ENCODE measurements at places on chromosomes 16 and 17.

DNA sequence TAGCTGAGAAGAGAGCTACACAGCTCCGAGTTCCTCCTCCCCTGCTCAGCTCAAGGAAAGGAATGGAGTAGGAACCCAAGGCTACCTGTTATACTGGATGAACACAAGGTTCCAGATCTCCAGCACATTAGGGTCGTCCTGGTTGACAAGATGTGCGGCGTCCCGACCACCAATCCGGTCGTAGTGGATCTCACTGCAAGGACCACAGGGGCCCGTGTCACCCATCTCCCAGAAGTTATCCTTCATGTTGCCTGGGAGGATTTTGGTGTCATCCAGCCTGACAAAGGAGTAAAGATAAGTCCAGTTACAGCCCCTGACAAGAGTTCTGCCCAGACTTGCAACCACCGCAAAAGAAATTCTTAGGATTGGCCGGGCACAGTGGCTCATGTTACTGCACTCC is 17.6 kb downstream of the AARS1 start:
- DNase-seq, result no peak

- DNase-seq, result no peak
Measured at GRCh38 chr17:80940171-80941123, 51.2 kb upstream of the CHMP6 start.

GRCh38 chr17:37802061-37802595 is 57.3 kb upstream of the HNF1B start:
- DNase-seq, result no peak

DNA sequence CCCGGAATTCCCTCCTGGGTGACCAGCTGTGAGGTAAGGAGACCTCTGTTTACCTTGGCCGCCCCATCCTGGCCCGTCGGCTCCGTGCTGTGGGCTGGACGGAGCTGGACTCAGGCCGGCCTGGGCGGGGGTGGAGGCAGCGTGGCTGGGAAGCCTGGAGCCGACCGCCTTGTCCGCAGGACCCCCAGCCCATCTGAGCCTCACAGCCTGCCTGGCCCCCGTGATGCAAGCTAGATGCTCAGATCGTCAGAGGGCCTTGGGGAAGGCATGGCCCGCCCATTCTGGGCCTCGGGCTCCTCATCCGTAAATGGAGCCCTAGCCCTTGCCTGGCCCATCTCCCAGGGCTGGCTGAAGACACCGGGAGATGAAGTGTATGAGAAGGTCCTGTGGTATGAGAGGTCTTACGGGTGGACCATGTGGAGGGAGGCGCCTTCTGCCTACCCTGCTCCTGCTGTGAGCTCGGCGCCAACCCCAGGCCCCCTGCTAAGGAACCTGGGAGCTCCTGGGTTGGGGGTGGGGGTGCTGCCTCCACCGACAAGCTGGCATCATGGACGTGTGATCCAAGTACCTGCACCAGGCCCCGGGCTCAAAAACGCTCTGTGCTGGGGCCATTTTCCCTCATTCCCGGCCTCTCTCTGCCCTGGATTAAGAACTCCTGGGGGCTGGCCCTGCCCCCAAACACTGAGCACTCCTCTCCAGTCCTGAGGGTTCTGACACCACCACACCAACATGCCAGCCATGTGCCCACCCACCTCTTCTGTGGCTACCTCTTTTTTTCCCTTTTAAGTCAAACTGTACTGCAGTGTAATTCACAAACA is 5.4 kb upstream of the P2RX1 start:
- DNase-seq, result no peak

All from activated CD4-positive, alpha-beta T cell treated with anti-CD3 and anti-CD28 coated beads, Interleukin-2, amount 50 U/mL, for 48 hours (primary cell).